ENCODE measurements at places on chromosomes 7 and 10. TPM values are rescaled to one million over a fixed set of nuclear protein-coding genes. Genes with fewer than 3 reads are reported as not detected.

GRCh38 chr10:103838862-103839518 is 16.4 kb downstream of the SH3PXD2A start:
- H3K4me1 ChIP-seq = peaks cover 25% of the 10 kb centered on the region
- H3K27me3 ChIP-seq = no peaks in the 10 kb centered on the region
- no peak for DNase-seq
- no peak overlapping the region for H3K4me3 ChIP-seq

GRCh38 chr10:130761788-130762301 is 549.7 kb downstream of the TCERG1L start:
- no peak overlapping the region for H3K4me3 ChIP-seq
- H3K36me3 ChIP-seq = no peaks in the 10 kb centered on the region
- H3K27me3 ChIP-seq = no peaks in the 10 kb centered on the region

DNA sequence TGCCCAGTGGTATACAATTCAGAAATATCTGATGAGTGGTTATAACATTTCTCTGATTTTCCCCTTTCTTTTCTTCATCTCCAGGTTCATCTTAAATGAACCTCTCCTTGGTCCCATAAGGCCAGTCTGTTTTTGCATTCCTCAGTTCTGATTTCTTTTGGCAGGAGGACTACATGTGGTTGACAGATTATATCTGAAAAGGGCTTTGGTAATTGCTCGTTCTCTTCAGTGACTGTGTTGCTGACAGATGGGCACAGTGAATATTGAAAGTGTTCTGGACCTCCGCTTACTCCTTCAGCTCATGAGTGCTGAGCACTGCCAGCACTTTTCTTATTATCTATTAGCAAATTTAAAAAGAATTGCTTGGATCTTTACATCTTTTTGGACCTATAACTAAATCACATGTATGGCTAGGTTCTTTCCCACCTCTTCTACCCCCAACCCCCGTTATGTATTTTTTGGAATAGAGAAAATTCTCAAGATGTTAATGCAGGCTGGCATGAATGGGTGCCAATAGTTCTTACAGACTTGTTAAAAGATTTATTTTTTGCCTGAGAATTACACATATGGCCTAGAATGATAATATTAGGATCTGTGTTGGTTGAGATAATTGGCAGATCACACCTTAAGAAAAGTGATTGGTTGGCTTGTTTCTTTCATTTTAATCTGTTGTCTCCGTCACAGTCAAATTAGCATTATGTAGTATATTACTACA is 323.0 kb downstream of the EXOC4 start:
- peaks cover 9% of the 10 kb centered on the region for H3K4me1 ChIP-seq
- no peak overlapping the region for H3K4me3 ChIP-seq
- DNase-seq = no peak
- no peaks in the 10 kb centered on the region for H3K36me3 ChIP-seq
- no peaks in the 10 kb centered on the region for H3K27me3 ChIP-seq
- H3K27ac ChIP-seq = no peak overlapping the region

The SSC4D gene
- total RNA-seq = 0.88 TPM

GRCh38 chr7:77759294-77759889 is 38.8 kb downstream of the TMEM60 start:
- peak overlapping the region; percentile 24 for H3K27ac ChIP-seq
- no peaks in the 10 kb centered on the region for H3K36me3 ChIP-seq
- H3K4me1 ChIP-seq = no peaks in the 10 kb centered on the region

DNA sequence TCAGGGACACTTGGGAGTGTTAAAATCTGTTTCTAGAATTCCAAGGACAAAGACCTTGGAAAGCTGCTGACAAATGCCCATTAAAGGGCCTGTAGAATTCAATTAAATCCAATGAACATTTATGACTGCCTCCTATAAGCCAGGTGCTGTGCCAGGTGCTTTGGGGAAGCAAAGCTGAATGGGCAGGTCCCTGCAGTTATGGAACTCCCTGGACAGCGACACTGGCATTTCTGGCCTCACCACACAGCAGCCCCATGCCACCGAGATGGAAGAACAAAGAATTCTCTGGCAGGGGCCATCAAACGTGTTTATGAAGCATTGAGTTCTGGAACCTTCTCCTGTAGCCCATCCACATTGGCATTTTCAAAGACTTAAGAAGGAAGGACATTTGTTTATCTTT is 45.6 kb upstream of the LOXL4 start:
- no peak for DNase-seq
- no peaks in the 10 kb centered on the region for H3K27me3 ChIP-seq
- no peaks in the 10 kb centered on the region for H3K36me3 ChIP-seq
- H3K4me1 ChIP-seq = peaks cover 34% of the 10 kb centered on the region

The ASAH2 gene
- 0.36 TPM for total RNA-seq

DNA sequence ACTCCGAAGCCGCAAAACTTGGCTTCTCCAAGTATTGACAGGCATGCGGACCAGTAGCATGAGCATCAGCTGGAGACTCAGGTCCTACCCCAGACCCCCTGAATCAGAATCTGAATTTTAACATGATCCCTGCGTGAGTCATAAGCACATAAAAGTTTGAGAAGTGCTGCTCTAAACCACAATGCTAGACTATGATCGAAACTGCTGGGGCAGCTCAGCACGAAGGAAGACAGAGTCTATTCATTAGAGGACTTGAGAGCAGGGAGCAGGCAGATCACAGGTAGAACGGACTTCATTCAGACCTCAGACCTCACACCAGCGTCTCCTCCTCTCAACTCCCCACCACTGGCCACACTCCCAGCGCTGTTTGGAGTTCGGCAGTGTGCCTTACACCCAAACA is 16.9 kb downstream of the CAMK2G start:
- H3K4me1 ChIP-seq = peaks cover 30% of the 10 kb centered on the region
- H3K4me3 ChIP-seq = no peak overlapping the region
- peaks cover 27% of the 10 kb centered on the region for H3K36me3 ChIP-seq
- DNase-seq = peak; percentile 94
- peak overlapping the region; percentile 36 for H3K27ac ChIP-seq

- DNase-seq = peak; percentile 79
- H3K4me1 ChIP-seq = peaks cover 3% of the 10 kb centered on the region
- H3K27ac ChIP-seq = peak overlapping the region; percentile 38
- no peak overlapping the region for H3K4me3 ChIP-seq
Measured at GRCh38 chr7:115015619-115016018, 93.7 kb downstream of the MDFIC start.

The CALHM1 gene
- total RNA-seq = not detected

The HOXA5 gene
- total RNA-seq = 5.8 TPM

DNA sequence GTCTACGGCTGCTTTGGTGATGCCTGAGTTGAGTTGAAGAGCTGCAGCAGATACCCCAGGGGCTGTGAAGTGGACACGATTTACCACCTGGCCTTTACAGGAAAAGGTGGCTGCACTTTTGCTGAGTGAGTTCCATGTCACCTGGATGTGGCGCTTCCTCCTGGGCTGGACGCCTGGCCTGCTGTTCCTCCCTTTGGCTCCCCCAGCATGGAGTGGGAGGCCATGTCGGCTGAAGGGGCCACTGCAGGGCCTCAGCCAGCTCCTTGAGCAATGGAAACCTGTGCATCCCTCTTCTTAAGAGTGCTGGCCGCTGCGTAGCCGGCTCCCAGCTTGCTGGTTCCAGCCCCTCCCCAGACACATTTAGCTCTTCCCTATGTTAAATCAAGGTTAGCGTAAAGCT is 221.0 kb downstream of the GLRX3 start:
- no peak overlapping the region for H3K4me3 ChIP-seq
- H3K4me1 ChIP-seq = no peaks in the 10 kb centered on the region
- no peaks in the 10 kb centered on the region for H3K27me3 ChIP-seq
- H3K27ac ChIP-seq = no peak overlapping the region
- no peaks in the 10 kb centered on the region for H3K36me3 ChIP-seq

DNA sequence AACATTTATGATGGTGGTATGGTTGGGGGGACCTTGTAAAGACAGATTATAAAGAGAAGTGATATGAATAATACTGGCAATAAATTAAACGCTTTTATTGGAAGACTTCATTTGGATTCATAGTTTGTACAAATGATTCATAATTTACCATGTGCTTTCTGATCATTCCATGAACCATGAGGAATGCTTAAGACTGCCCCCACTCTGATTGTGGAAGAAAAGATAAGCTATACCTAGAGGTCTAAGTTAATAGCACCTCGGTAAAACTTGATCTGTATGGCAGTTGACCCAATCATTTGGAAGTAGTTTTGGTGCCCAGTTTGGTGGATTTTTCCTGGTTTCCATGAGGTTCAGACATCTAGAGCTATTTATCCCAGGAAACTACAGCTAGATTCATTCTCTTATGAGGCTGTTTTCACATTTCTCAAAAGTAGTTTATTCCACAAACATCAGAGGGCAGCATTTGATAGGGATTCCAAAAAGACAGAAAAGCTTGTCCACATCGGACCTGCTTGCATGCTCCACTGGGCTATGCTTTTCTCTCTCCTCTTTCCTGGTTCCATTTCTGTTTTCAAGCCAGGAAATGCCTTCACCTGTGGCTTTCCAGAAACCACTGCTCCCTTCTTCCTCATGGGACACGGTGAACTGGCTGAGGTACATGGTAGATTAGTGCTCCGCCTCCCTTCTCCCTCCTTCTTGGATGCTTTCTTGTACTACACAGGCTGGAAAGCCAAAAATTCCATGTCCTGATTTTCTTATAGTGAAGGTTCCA is 29.2 kb downstream of the TFAM start:
- no peaks in the 10 kb centered on the region for H3K27me3 ChIP-seq
- H3K27ac ChIP-seq = peak overlapping the region; percentile 65
- DNase-seq = peak; percentile 76
- peaks cover 27% of the 10 kb centered on the region for H3K4me1 ChIP-seq

DNA sequence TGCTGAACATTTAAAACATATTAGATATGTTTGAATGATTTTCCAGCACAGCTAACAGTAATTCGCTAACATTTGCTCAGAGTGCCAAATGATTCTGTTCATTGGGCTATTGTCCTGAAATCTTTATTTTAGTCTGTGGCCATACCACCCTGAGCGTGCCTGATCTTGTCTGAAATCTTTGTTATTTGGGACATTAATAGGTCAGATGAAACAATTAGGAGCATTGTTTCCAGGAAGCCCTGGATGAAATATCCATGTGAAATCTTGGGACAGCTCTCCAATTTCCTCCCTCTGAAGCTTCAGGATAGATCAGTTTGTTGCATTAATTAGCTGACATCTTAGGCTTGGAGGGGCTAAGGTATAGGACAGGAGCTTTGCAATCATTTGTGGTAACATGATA is 512.0 kb downstream of the KIF20B start:
- peaks cover 7% of the 10 kb centered on the region for H3K27me3 ChIP-seq
- H3K27ac ChIP-seq = no peak overlapping the region
- DNase-seq = no peak
- H3K4me3 ChIP-seq = no peak overlapping the region
- H3K36me3 ChIP-seq = no peaks in the 10 kb centered on the region

The TMEM130 gene
- 1.1 TPM for total RNA-seq

GRCh38 chr10:121436630-121437341 is 161.5 kb downstream of the FGFR2 start:
- H3K36me3 ChIP-seq = no peaks in the 10 kb centered on the region
- no peaks in the 10 kb centered on the region for H3K4me1 ChIP-seq
- H3K4me3 ChIP-seq = no peak overlapping the region
- no peak overlapping the region for H3K27ac ChIP-seq
- no peak for DNase-seq
- no peaks in the 10 kb centered on the region for H3K27me3 ChIP-seq

- H3K27me3 ChIP-seq = peaks cover 34% of the 10 kb centered on the region
- no peak for DNase-seq
- H3K36me3 ChIP-seq = no peaks in the 10 kb centered on the region
- H3K4me3 ChIP-seq = no peak overlapping the region
Measured at GRCh38 chr7:151539088-151539671, 19.5 kb upstream of the RHEB start.

DNA sequence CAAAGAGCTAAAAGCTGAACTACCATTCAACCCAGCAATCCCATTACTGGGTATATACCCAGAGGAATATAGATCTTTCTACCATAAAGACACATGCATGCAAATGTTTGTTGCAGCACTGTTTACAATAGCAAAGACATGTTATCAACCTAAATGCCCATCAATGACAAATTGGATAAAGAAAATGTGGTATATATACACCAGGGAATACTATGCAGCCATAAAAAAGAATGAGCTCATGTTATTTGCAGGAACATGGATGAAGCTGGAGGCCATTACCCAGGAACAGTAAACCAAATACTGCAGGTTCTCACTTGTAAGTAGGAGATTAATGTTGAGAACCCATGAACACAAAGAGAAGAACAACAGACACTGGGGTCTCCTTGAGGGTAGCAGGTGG is 1295.1 kb downstream of the TYW1 start:
- no peak overlapping the region for H3K27ac ChIP-seq
- H3K4me1 ChIP-seq = no peaks in the 10 kb centered on the region
- no peak overlapping the region for H3K4me3 ChIP-seq
- no peaks in the 10 kb centered on the region for H3K36me3 ChIP-seq
- no peaks in the 10 kb centered on the region for H3K27me3 ChIP-seq

The TMEM225B gene
- 0.29 TPM for total RNA-seq

The NPC1L1 gene
- not detected for total RNA-seq

GRCh38 chr7:129606803-129607202 is 4.7 kb upstream of the NRF1 start:
- peaks cover 22% of the 10 kb centered on the region for H3K4me1 ChIP-seq
- no peak overlapping the region for H3K4me3 ChIP-seq
- H3K27me3 ChIP-seq = no peaks in the 10 kb centered on the region
- no peak overlapping the region for H3K27ac ChIP-seq

- H3K4me1 ChIP-seq = peaks cover 18% of the 10 kb centered on the region
- no peaks in the 10 kb centered on the region for H3K27me3 ChIP-seq
- no peak for DNase-seq
Measured at GRCh38 chr7:972676-973309, 2.6 kb downstream of the COX19 start.

DNA sequence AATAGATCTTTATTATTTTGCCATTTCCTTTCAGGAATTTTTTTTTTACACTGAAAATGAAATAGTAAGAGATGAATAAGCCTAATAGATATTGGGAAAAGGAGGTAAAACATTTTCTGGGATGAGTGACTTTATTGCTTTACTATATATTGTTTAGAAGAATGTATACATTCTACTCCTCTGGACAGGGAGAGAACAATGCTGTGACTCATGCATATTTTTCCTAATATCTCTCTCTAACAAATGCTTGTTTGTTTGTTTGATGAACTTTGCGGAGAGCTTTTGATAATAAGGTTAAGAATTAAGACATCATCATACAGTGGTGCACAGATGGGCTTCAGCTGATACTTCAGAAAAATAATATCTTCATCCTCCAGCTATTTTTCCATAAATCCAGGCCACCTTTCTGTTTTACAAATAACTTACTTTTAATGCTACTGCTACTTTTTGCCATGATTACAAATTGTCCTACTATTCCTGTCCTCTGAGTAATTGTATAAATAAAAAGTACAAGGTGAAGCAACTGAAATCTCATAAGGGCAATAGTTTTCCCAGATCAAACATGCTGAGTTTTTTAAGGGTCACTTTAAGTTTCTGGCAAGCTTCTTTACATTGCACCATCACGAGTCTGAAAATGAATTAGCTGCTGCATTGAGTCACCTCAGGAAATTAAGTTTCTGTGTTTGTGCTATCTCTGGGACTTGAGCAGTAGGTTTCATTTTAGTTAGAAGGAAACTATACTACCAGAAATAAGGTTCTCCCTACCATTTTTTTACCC is 207.3 kb upstream of the POT1 start:
- no peaks in the 10 kb centered on the region for H3K4me1 ChIP-seq
- H3K36me3 ChIP-seq = no peaks in the 10 kb centered on the region

GRCh38 chr10:122293961-122294380 is 22.9 kb downstream of the BTBD16 start:
- H3K27ac ChIP-seq = no peak overlapping the region
- H3K4me3 ChIP-seq = no peak overlapping the region
- peaks cover 16% of the 10 kb centered on the region for H3K27me3 ChIP-seq
- H3K4me1 ChIP-seq = peaks cover 2% of the 10 kb centered on the region
- H3K36me3 ChIP-seq = no peaks in the 10 kb centered on the region

- DNase-seq = no peak
- H3K27me3 ChIP-seq = no peaks in the 10 kb centered on the region
- peak overlapping the region; percentile 61 for H3K27ac ChIP-seq
Measured at GRCh38 chr10:63206997-63207811, 74.1 kb downstream of the NRBF2 start.

The CYTH3 gene
- total RNA-seq = 94.3 TPM

Data from osteoblast (primary cell).